ENCODE measurements at places on chromosomes 5 and 9.

DNA sequence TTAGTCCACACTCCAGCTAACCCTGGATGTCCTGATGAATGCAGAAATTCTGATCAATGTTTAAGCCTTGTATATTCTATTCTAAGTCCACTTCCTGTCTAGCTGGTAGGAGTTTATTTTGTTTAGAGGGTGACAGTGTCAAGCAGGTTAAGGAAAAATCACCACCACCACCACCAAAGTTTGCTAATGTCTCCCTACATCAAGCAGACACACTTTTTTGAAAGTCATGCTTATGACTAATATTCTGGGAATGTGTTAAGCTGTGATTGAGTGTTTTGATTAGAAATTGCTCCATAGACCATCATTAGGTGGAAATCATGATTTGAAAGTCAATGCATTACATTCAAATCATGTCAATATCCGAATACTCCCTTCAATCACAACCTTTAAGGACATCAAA, 1530.1 kb downstream of the MAT2B start:
- no peak for DNase-seq

DNA sequence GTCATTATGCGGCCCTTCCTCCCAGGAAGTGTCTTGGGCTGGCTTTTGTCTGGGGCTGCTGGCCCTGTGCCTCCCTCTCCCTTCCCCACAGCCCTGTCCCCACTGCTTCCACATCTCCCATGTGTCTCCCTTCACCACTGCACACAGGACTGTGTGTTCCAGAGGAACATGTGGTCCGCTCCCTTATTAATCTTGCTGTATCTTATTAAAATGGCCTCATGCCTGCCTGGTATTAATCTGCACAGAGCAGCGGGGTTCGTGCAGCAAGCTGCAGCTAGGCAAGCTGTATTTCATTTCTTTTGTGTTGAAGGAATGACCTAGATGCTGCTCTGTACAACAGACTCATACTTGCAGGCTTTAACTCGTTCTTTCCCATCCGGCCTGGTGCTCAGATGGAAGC, 130.5 kb downstream of the SPOCK1 start:
- no peak for DNase-seq

DNA sequence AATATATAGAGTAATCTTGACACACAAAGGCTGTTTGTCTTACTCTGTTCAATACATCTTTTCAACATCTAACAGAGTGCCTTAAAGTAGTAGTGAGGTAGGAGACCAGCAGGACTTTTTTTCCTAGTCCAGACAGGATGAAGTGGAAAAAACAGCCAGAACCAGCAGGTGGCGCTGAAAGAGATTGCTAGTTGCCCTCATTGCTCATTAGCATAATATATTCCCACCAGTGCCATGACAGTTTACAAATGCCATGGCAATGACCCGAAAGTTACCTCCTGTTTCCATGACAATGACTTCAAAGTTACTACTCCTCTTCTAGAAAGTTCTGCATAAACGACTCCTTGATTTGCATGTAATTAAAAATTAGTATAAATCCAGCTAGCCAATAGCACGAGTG, 387.4 kb downstream of the ACTL7B start:
- no peak for DNase-seq

DNA sequence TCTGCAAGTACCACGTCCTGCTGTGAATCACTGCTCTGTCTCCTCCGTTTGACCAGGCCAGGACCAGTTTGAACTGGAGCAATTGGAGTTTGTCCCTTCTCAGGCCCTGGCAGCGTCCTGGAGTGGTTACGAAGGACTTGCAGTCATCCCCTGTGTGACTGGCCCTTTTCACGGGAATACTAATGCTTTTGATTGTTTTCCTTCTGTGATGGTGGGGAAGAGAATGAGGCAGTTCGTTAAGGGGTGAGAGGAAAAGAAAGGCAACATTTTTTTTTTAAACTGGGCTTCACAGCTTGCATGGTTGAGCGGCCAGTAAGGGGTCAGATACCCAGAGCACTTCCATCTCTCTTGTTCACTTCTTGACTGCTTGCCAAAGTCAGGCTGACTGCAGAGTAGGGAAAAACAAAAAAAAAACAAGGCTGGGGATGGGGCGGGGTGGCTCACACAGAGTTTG, 153.5 kb upstream of the STK32A start:
- DNase-seq = no peak

- peak; percentile 37 for DNase-seq
Observed at GRCh38 chr9:7909537-7909936, 110.0 kb upstream of the DMAC1 start.

DNA sequence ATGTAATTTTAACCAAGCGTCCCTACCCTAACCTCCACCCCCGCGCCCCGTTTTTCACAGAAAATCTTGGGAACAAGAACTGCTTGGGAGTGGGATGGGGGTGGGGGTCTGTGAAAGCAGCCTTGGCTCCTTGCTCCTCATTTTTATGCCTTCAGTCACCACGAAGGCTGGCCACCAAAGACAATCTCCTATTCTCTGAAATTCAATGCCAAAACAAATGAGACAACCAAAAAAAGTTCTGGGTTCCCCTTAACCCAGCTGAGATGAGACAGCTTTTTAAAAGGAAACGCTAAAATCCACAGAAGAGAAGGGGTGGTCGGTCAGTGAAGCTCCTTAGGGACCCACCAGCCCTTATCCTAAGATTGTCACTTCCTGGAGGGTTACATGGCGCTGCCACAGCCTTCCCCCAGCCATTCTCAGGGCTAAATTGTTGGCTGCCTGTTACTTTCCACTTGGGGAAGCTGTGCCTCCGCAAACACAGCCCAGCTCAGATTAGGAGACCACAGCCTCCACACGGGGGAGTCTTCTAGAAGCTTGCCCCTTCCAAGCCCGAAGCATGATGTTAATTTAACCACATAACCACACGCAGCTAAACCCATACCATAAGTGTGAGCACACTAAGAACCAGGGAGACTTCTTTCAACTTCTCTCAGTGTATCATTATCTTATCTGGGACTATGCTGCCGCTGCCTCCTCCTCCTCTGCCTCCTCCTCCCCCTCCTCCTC, 136.3 kb downstream of the FOXD1 start:
- DNase-seq = peak; percentile 80

DNA sequence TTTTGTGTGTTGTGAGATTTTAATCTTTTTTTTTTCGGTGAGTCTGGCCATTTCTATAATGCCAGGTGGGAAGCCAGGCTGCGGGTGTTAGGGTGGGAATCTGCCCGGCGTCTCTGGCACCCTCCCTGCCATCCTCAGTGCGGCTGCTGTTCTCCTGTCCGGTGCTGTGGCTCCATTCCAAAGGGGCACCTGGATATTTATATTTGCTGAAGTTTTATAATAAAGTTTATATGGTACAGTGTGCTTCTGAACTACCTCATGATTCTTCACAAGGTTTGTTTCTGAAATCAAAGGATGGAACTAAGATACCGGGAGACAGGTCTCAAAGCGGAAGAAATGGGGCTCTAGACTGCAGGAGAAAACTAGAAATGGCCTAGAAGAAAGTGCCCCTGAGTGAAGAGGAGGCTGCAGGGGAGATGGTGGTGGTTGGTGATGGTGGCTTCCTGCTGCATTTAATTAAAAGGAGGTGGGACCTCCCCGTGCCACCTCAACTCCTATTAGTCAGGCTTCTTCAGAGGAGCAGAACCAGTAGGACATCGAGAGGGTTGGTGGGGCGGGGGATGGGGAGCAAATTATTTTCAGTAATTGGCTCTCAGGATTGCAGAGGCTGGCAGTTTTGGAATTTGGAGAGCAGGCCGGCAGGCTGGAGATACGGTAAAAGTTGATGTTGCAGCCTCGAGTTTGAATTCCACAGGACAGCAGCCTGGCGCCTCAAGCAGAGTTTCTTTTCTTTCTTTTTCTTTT, 102.2 kb upstream of the ICE1 start:
- no peak for DNase-seq

DNA sequence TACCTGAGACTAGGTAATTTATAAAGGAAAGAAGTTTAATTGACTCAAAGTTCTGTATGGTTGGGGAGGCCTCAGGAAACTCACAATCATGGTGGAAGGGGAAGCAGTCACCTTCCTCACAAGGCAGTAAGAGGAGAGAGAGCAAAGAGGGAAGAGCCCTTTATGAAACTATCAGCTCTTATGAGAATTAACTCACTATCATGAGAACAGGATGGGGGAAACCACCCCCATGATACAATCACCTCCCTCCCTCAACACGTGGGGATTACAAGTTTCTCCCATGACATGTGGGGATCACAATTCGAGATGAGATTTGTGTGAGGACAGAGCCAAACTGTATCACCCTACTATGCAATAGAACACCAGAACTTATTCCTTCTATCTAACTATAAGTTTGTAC, 27.9 kb downstream of the CD274 start:
- no peak for DNase-seq

Measured in femur (tissue), 1 donor.